ENCODE measurements at places on chromosomes 3 and 15. TPM values are rescaled to one million over a fixed set of nuclear protein-coding genes. Genes with fewer than 3 reads are reported as not detected.

DNA sequence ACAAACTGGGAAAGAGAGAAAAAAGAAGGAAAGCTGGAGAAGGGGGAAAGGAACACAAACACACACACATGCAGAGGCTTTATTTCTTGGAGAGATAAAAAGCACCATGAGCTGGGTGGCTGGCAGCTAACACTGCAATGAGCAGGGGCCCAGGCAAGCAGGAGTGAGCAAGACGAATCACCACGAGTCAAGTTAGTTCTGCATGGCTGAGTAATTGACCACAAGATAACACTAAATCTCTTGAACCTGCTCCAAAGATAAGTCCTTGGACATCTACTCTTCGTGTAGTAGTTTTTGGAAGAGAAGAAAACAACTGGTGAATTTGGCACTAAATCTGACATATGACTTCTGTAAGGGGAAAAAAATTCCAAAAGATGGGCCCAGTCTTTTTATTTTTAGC lies 100.9 kb downstream of the MYO5A start:
- H3K27me3 ChIP-seq: no peaks in the 10 kb centered on the region
- peak overlapping the region; percentile 59 for H3K27ac ChIP-seq
- no peak overlapping the region for H3K4me3 ChIP-seq
- peak; percentile 41 for DNase-seq
- peaks cover 7% of the 10 kb centered on the region for H3K36me3 ChIP-seq
- H3K4me1 ChIP-seq: peaks cover 15% of the 10 kb centered on the region

GRCh38 chr3:126517986-126518778 lies 609 bp upstream of the UROC1 start:
- no peak overlapping the region for H3K4me3 ChIP-seq
- H3K4me1 ChIP-seq: peaks cover 3% of the 10 kb centered on the region
- no peak overlapping the region for H3K27ac ChIP-seq

GRCh38 chr3:1017870-1018269 lies 75.0 kb upstream of the CNTN6 start:
- no peaks in the 10 kb centered on the region for H3K4me1 ChIP-seq
- H3K27ac ChIP-seq: no peak overlapping the region
- H3K4me3 ChIP-seq: no peak overlapping the region
- no peaks in the 10 kb centered on the region for H3K27me3 ChIP-seq

- no peak overlapping the region for H3K27ac ChIP-seq
- H3K4me3 ChIP-seq: no peak overlapping the region
- H3K36me3 ChIP-seq: no peaks in the 10 kb centered on the region
These were observed 16.9 kb upstream of the FAM98B start for GRCh38 chr15:38436993-38437392.

DNA sequence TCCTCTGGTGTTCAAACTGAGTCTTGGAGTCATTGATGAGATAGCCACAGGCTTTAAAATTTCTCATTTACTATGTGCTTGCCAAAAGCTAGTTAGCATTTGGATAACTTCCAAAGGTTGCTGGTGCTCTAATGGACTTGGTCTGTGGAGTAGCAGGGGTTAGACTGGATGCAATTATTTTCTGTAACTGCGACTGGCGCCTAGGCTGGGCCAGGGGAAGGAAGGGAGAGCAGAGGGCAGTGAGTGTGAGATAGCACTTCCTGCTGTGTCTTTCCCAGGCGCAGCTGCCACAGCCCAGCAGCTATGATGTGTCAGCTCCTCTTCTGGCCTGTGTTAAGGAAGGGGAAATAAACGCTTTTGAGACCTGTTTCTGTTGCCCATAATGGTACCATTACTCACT lies 98.6 kb downstream of the MYRIP start:
- peak; percentile 17 for DNase-seq
- peak overlapping the region; percentile 36 for H3K27ac ChIP-seq
- H3K4me3 ChIP-seq: no peak overlapping the region
- no peaks in the 10 kb centered on the region for H3K27me3 ChIP-seq
- H3K36me3 ChIP-seq: no peaks in the 10 kb centered on the region

GRCh38 chr3:194184265-194184751 lies 48.4 kb downstream of the HES1 start:
- H3K4me3 ChIP-seq: no peak overlapping the region
- H3K36me3 ChIP-seq: no peaks in the 10 kb centered on the region
- H3K27me3 ChIP-seq: no peaks in the 10 kb centered on the region
- H3K27ac ChIP-seq: peak overlapping the region; percentile 8
- H3K4me1 ChIP-seq: peaks cover 19% of the 10 kb centered on the region

DNA sequence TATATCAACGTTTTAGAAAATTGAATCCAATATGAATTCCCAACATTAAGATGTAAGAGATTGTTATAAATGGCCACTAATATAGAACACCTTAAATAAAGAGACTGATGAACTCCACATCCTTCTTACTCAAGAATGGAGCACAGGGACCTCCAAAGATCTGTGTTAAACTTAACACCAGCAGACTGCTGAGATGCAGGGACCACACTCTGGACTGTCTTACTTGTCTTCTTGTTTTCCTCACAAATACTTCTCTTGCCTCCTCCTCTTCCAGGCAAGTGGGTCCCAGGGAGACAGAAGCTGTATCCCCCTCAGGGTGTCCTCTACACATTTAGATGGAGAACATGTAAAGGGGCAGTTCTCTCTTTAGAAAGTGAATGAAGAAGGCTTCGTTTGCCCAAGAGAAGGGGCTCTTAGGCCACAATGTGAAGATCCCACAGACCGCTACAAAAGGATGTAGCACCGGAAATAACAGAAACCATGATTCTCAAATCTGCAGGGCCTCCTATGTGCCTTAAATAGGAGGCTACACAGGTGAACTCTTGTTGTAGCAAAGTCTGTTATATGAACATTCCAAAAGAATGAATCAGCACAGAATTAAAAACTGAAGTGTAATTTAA lies 52.2 kb downstream of the SATB1 start:
- H3K27ac ChIP-seq: no peak overlapping the region
- no peak overlapping the region for H3K4me3 ChIP-seq
- H3K36me3 ChIP-seq: peaks cover 46% of the 10 kb centered on the region
- H3K4me1 ChIP-seq: no peaks in the 10 kb centered on the region
- no peak for DNase-seq

- peaks cover 15% of the 10 kb centered on the region for H3K4me1 ChIP-seq
- H3K27ac ChIP-seq: no peak overlapping the region
- no peaks in the 10 kb centered on the region for H3K27me3 ChIP-seq
- no peak for DNase-seq
- H3K36me3 ChIP-seq: peaks cover 43% of the 10 kb centered on the region
These were observed 27.0 kb downstream of the PCCB start for GRCh38 chr3:136277115-136277514.

DNA sequence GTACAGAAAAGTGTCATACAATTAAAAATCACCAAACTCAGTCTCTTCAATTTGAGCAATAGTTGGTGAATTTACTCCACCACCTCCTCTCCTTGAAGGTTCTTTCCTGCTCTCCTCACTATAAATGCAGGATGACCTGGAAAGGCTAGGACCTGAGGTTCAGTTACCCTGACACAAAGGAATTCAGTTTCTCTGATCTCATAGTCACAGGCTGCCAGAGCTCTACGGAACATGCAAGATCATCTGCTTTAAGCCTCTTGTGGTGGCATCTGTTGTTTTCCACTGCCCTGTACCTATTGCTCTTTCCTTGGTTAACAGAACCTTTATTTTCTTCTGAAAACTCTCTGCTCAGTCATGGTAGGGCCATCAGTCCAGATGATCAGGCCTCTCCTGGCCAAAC lies 4.9 kb upstream of the TP63 start:
- H3K36me3 ChIP-seq: no peaks in the 10 kb centered on the region
- H3K4me3 ChIP-seq: no peak overlapping the region
- no peak overlapping the region for H3K27ac ChIP-seq
- DNase-seq: no peak
- H3K4me1 ChIP-seq: peaks cover 17% of the 10 kb centered on the region
- no peaks in the 10 kb centered on the region for H3K27me3 ChIP-seq

GRCh38 chr15:28049581-28049980 lies 49.5 kb downstream of the OCA2 start:
- no peak for DNase-seq
- no peaks in the 10 kb centered on the region for H3K36me3 ChIP-seq
- H3K27ac ChIP-seq: no peak overlapping the region
- no peak overlapping the region for H3K4me3 ChIP-seq

- H3K36me3 ChIP-seq: no peaks in the 10 kb centered on the region
- peak overlapping the region; percentile 62 for H3K27ac ChIP-seq
- H3K27me3 ChIP-seq: no peaks in the 10 kb centered on the region
- H3K4me3 ChIP-seq: no peak overlapping the region
- DNase-seq: no peak
- no peaks in the 10 kb centered on the region for H3K4me1 ChIP-seq
These were observed 274.4 kb downstream of the NFKBIZ start for GRCh38 chr3:102123590-102124190.

DNA sequence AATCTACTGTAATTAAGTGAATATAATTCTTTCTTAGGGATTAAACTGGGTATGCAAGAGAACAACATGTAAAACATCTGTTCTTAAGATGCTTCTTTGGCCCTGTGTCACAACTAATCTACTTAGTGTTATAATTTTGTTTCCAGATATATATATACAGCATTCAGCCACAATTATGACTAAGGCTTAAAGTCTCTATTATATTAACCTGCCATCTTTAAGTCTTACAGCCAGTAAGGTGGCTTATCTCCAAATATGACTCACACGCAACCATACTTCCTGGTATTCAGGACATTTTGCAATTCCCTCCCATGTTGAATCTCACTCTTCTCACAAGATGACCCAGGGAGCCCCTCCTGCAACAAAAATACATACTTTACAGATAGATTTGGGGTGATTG lies 6.6 kb upstream of the KBTBD8 start:
- H3K4me1 ChIP-seq: no peaks in the 10 kb centered on the region
- peaks cover 7% of the 10 kb centered on the region for H3K27me3 ChIP-seq
- DNase-seq: no peak
- no peak overlapping the region for H3K4me3 ChIP-seq
- no peak overlapping the region for H3K27ac ChIP-seq

- H3K4me1 ChIP-seq: no peaks in the 10 kb centered on the region
- no peak overlapping the region for H3K27ac ChIP-seq
- peaks cover 4% of the 10 kb centered on the region for H3K27me3 ChIP-seq
- no peak overlapping the region for H3K4me3 ChIP-seq
- H3K36me3 ChIP-seq: no peaks in the 10 kb centered on the region
These were observed 182.1 kb upstream of the TP63 start for GRCh38 chr3:189449084-189449483.

GRCh38 chr3:59994732-59995304 lies 945.0 kb upstream of the CFAP20DC start:
- no peaks in the 10 kb centered on the region for H3K4me1 ChIP-seq
- no peaks in the 10 kb centered on the region for H3K36me3 ChIP-seq
- no peak overlapping the region for H3K4me3 ChIP-seq

- H3K4me3 ChIP-seq: no peak overlapping the region
- no peaks in the 10 kb centered on the region for H3K4me1 ChIP-seq
- H3K27ac ChIP-seq: no peak overlapping the region
- DNase-seq: no peak
These were observed 218.6 kb upstream of the LRRFIP2 start for GRCh38 chr3:37392957-37393356.

GRCh38 chr3:102079809-102080197 lies 230.5 kb downstream of the NFKBIZ start:
- DNase-seq: no peak
- H3K27ac ChIP-seq: no peak overlapping the region
- H3K4me3 ChIP-seq: no peak overlapping the region
- H3K4me1 ChIP-seq: peaks cover 9% of the 10 kb centered on the region
- no peaks in the 10 kb centered on the region for H3K36me3 ChIP-seq
- H3K27me3 ChIP-seq: no peaks in the 10 kb centered on the region

DNA sequence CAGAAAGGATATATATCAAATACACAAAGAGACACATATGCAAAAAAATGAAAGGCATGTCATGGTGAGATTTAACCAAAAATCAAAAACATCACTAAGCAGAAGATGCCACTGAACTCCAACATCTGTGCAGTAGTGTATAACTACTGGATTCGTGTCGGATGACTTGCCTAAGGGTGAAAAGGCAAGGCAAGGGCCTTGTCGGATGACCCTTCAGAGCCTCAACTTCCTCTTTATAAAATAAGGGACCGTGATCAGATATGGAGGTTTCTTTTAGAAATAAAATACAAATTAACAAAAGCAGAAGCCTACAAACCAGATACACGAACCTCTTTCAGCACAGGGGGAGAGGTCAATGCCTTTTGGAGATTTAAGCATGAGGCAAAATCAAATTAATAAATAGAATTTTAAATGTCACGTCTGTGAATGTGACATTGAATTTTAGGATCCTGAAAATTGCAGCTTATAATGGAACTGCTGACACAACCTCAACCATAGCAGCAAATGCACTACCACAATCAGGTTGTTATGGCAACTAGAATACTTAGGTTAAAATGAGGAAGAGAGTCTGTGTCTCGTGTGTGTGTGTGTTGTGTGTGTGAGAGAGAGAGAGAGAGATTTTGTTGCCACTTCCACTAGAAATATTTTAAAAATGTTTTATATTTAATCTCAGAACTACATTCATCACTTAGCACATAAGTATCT lies 8.3 kb upstream of the CHRM5 start:
- no peaks in the 10 kb centered on the region for H3K36me3 ChIP-seq
- H3K27ac ChIP-seq: no peak overlapping the region
- no peak overlapping the region for H3K4me3 ChIP-seq

- peaks cover 96% of the 10 kb centered on the region for H3K4me1 ChIP-seq
- DNase-seq: peak; percentile 64
- no peaks in the 10 kb centered on the region for H3K27me3 ChIP-seq
- no peaks in the 10 kb centered on the region for H3K36me3 ChIP-seq
- peak within 1 kb of the TSS; percentile 82 for H3K4me3 ChIP-seq
These were observed at the start of gene RFTN1 for GRCh38 chr3:16513141-16514020. Gene RFTN1, minus strand, starts transcription at chr3:16513699. Its CDS starts 19,830 bp downstream, at chr3:16493869.

- H3K4me1 ChIP-seq: peaks cover 18% of the 10 kb centered on the region
- peak; percentile 78 for DNase-seq
- H3K27me3 ChIP-seq: peaks cover 81% of the 10 kb centered on the region
- H3K27ac ChIP-seq: no peak overlapping the region
- H3K4me3 ChIP-seq: peak overlapping the region; percentile 83
These were observed 458 bp downstream of the MCF2L2 start for GRCh38 chr3:183427876-183428446.

DNA sequence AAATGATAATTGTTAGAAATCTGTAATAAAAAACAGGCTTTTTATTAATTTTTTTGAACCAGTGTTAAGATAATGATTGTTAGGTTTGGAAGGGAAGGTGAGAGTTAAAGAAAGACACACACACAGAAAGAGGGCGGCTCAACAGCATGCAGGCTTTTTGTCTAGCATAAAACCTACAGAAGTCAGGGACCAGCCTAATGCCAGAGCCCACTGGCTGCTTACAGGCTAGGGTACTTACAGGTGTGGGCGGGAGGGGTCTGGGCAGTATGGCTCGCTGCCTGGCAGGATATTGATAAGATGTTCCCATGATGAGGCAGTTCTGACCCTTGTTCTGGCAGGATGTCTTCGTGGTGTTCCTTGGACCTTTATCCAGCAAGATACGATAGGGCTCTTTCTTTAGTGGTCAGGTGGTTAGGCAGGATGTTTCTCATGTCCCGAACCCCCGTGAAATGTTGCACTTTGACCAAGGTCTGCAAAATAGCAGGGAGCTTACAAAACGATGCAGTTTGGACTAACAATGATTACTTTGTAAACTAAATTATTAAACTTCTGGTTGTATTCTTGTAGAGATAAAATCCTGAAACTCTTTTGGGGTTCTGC lies 84.7 kb downstream of the DCUN1D1 start:
- H3K4me3 ChIP-seq: no peak overlapping the region
- H3K27ac ChIP-seq: no peak overlapping the region
- DNase-seq: no peak
- H3K27me3 ChIP-seq: no peaks in the 10 kb centered on the region
- peaks cover 8% of the 10 kb centered on the region for H3K4me1 ChIP-seq

Gene DAZL
- not detected for total RNA-seq

Gene RHOV
- not detected for total RNA-seq

Gene WDR93
- not detected for total RNA-seq

Gene CPN2
- total RNA-seq: 2.4 TPM

Gene STOML1
- total RNA-seq: 26.1 TPM

Gene GPR156
- not detected for total RNA-seq

Gene MTMR10
- 28.8 TPM for total RNA-seq

Gene SHC4
- total RNA-seq: 3.3 TPM
